ENCODE measurements at places on chromosomes 4 and X.

GRCh38 chr4:2441393-2442174 lies 22.8 kb downstream of the CFAP99 start:
- peak; percentile 90 for DNase-seq

DNA sequence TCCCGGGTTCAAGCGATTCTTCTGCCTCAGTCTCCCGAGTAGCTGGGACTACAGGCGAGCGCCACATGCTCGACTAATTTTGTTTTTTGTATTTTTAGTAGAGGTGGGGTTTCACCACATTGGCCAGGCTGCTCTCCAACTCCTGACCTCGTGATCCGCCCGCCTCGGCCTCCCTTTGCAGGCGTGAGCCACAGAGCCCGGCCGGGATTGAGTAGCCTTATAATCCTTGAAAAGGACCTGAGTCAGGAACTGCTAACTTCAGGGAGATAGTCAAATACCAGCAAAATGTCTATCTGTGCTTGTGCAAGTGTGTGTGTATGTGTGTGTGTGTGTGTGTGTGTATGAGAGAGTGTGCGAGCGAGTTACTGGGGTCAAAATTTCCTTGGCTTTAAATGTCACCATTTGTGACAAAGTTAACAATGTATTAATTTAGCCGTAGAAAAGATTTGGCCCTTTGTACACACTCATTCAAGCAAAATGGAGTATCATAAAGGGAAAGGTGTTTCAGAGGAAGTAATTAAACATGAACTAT lies 1.8 kb upstream of the KDM6A start:
- no peak for DNase-seq

DNA sequence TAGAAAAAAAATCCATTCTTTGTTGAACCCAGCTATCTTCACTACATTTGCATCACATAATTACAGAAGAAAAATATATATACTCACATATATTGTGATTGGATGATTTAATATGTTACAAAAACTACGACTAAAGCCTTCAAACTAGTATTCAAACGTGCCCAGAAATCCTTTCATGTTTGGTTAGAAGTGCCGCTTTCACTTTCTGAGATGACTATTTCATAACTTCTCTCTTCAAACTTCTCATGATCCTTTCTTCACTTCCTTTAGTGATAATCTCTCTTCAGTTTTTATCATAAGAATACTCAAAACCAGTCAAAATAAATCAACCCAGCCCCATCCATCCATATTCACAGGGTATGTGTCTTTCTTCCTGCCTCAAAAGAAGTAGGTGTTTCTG lies 50.8 kb upstream of the NAF1 start:
- no peak for DNase-seq

- DNase-seq = no peak
Measured at GRCh38 chr4:8050555-8051206, 107.9 kb downstream of the ABLIM2 start.

- no peak for DNase-seq
Measured at GRCh38 chrX:110046001-110046400, 43.1 kb downstream of the TMEM164 start.

- peak; percentile 42 for DNase-seq
Measured at GRCh38 chr4:139666735-139667281, 1.2 kb downstream of the MGST2 start.

DNA sequence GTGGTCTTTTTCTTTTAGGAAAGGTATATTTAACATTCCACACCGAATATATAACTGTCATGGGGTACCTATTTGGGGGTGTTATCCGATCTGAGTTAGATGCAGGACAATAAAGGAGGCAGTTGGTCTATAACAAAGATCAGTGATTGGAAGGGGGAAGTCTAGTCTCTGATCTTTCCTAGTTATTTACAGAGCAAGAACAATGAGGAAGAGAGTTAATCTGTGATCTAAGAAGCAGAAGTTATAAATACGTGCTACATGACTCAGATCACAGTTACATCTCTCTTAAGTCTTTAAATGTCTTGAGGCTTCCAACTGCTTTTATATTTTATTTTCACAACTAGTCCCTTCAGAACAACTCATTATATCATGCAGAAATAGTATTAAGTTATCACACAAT lies 33.2 kb upstream of the ARMCX4 start:
- peak; percentile 22 for DNase-seq

- peak; percentile 88 for DNase-seq
Measured at GRCh38 chr4:151865312-151865711, 104.5 kb upstream of the GATB start.

All from NB4 (cell line).